ENCODE measurements at places on chromosomes 7 and 10.

DNA sequence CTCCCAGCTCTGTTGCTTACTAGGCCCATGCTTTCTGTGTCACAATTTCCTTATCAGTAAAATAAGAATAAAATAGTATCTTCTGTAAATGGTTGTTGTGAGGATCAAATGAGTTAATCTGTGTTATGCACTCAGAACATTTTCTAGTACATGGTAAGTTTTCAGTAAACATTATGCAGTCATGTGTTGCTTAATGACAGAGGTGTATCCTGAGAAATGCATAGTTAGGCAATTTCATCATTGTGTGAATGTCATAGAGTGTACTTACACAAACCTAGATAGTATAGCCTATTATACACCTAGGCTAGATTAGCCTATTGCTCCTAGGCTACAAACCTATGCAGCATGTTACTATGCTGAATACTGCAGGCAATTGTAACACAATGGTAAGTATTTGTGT is 4.4 kb downstream of the PTTG1IP2 start:
- DNase-seq = no peak

GRCh38 chr10:96112531-96112930 is 17.6 kb upstream of the ZNF518A start:
- DNase-seq = no peak

DNA sequence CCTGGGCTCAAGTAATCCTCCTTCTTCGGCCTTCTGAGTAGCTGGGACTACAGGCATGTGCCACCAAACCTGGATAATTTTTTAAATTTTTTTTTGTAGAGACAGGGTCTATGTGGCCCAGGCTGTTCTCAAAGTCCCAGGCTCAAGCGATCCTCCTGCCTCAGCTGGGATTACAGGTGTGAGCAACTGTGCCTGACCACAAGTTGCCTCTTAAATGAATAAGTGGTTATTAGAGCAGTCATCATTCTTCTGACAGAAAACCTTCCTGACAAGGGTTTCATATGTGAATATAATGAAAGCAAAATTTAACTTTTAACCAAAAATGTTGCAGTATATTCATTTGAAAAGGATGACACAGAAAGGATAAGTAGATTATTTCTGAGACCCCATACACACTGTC is 532.5 kb downstream of the GRM8 start:
- DNase-seq = no peak

- peak; percentile 35 for DNase-seq
Observed at GRCh38 chr7:50293509-50294179, 10.9 kb upstream of the IKZF1 start.

- no peak for DNase-seq
Observed at GRCh38 chr10:19730167-19730906, 85.9 kb upstream of the PLXDC2 start.

GRCh38 chr7:2274666-2275065 is 32.6 kb downstream of the NUDT1 start:
- no peak for DNase-seq

GRCh38 chr7:109178342-109178741 is 608.7 kb downstream of the DNAJB9 start:
- DNase-seq = no peak

- DNase-seq = no peak
Observed at GRCh38 chr10:15254808-15255648, 86.5 kb upstream of the NMT2 start.

GRCh38 chr7:132023466-132023865 is 467.0 kb upstream of the PODXL start:
- DNase-seq = no peak

- no peak for DNase-seq
Observed at GRCh38 chr10:85008488-85009184, 680.2 kb downstream of the CCSER2 start.
